Activated CD8-positive, alpha-beta T cell treated with anti-CD3 and anti-CD28 coated beads for 36 hours (primary cell): ENCODE measurements at places on chromosomes 4 and X. TPM values are rescaled to one million over a fixed set of nuclear protein-coding genes. Genes with fewer than 3 reads are reported as not detected.
A peak's percentile ranks its signal among the peaks of the same experiment; 100 is the strongest.

- H3K4me1 ChIP-seq: peaks cover 22% of the 10 kb centered on the region
- peaks cover 15% of the 10 kb centered on the region for H3K27me3 ChIP-seq
- H3K36me3 ChIP-seq: no peaks in the 10 kb centered on the region
- H3K27ac ChIP-seq: peak overlapping the region; percentile 8
- H3K4me3 ChIP-seq: no peak overlapping the region
- DNase-seq: no peak
These were observed 8.9 kb downstream of the RTL5 start for GRCh38 chrX:72122621-72123337.

- H3K27ac ChIP-seq: peak overlapping the region; percentile 80
- H3K36me3 ChIP-seq: no peaks in the 10 kb centered on the region
- H3K4me3 ChIP-seq: peak overlapping the region; percentile 79
- H3K4me1 ChIP-seq: peaks cover 28% of the 10 kb centered on the region
These were observed 1.2 kb downstream of the TLR6 start for GRCh38 chr4:38855466-38855865.

The ZRSR2 gene
- total RNA-seq: 11.6 TPM

- H3K4me1 ChIP-seq: no peaks in the 10 kb centered on the region
- no peak overlapping the region for H3K27ac ChIP-seq
- H3K27me3 ChIP-seq: peaks cover 6% of the 10 kb centered on the region
- no peaks in the 10 kb centered on the region for H3K36me3 ChIP-seq
These were observed 35.2 kb upstream of the MSX1 start for GRCh38 chr4:4824232-4824631.

The KDR gene
- total RNA-seq: not detected

The EVC gene
- total RNA-seq: 2.5 TPM

The FRG2 gene
- not detected for total RNA-seq

DNA sequence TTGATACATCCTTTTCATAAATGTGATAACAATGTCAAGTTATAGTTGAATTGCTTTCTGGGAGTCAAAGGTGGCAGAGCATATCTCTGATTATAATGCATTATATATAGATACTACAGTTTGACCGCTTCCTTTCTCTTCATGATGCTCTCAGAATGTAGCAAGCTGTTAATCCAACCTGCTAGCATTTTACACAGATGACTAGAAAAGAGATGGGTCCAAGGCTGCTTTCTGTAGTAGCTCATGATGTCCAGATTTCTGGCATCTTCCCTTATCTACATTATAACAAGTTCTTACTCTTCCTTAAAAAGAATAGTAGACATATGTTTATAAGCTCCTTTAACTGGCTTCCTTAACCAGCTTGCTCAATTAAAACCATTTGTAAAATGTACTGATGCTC is 192.0 kb downstream of the NWD2 start:
- no peak overlapping the region for H3K4me3 ChIP-seq
- H3K4me1 ChIP-seq: no peaks in the 10 kb centered on the region
- peaks cover 18% of the 10 kb centered on the region for H3K27me3 ChIP-seq
- DNase-seq: no peak

- no peaks in the 10 kb centered on the region for H3K27me3 ChIP-seq
- peaks cover 13% of the 10 kb centered on the region for H3K4me1 ChIP-seq
- DNase-seq: peak; percentile 38
These were observed 68.4 kb downstream of the MAOB start for GRCh38 chrX:43813898-43814297.

DNA sequence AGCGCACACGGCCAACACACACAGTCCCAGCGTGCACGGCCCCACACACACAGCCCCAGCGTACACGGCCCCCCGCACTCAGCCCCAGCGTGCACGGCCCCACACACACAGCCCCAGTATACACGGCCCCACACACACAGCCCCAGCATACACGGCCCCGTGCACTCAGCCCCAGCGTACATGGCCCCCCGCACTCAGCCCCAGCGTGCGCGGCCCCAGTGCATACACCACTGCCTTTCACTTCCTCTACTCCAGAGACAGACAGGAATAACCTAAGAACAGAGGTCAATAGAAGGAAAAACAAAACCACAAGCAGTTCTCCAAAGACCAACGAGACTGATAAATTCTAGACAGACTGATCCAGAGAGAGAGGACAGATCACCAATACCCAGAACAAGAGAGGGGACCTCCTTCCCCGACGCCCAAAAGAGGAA is 17.1 kb downstream of the GAK start:
- peak overlapping the region; percentile 40 for H3K4me3 ChIP-seq
- peak overlapping the region; percentile 28 for H3K27ac ChIP-seq
- peaks cover 38% of the 10 kb centered on the region for H3K4me1 ChIP-seq
